ENCODE measurements at places on chromosomes 16 and 17.

DNA sequence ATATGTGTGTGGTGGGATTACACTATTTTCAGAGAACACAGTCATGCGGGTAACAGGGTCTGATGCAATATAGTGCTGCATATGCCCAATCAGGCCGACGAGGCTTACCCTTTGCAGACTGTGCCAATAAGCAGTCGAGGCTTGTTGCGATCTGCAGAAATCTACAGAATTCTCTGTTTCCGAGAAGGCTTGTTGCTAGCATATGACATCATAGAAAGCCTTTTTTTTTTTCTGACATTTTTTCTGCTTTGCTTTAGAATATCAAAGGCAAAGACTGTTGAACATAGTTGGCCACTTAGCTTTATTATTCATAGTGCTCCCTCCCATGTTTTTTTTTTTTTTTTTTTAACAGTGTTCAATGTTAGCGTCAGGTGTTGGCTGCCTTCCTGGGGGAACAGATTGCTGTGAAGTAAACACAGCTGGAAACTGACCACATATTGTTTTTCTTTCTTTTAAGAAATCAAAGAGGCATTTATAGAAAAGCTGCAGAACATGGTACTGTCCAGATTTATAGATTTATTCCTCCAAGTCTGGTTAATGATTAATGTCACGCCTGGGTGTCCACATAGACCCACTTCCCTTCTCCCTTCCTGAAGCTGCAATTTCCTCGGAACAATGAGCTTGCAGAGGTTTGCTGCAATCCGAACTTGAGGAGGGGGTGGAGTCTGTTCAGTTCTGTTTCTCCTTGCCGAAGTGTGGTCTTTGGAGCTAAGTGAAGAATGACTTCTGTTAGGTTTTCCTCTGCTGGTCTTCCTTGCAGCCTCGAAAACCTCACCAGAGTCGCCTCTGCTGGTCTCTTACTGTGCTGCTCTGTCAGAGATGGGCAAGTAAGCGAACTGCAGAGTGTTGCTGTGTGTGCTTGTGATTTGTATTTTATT is 87.3 kb downstream of the MAP2K6 start:
- no peak for DNase-seq

GRCh38 chr16:86203557-86204275 is 304.8 kb downstream of the IRF8 start:
- DNase-seq, result no peak

GRCh38 chr17:27519550-27519949 is 63.3 kb downstream of the KSR1 start:
- no peak for DNase-seq

- DNase-seq, result no peak
These were observed 80.9 kb downstream of the SPACA3 start for GRCh38 chr17:33072421-33073161.

DNA sequence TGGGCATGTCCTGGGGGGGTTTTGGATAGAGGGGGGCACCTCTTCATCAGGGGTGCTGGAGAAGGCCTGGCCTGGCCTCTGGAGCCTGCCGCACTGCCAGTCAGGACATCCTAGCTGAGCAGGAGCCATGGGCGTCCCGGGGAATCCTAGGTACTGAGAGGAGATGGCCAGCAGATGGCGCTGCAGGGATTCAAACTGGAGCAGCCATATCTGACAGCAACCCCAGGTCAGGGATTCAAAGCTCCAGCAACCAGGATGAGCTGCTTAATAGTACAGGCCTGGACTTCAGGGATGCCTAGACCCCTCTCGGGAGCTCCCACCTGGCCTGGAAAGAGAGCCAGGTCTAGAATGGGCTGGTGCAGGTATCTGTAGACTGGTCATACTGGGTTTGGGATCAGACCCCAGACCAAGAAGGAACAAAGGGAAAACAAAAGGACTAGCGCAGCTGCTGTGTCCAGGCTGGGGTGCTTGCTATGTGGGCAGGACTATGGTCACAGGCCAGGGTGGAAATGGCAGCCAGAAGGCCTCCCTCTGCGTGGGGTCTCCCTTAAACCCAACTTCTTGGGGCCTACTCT is 306.9 kb upstream of the RBFOX1 start:
- DNase-seq, result no peak

- no peak for DNase-seq
These were observed 8.5 kb downstream of the SSTR5 start for GRCh38 chr16:1080801-1081733.

DNA sequence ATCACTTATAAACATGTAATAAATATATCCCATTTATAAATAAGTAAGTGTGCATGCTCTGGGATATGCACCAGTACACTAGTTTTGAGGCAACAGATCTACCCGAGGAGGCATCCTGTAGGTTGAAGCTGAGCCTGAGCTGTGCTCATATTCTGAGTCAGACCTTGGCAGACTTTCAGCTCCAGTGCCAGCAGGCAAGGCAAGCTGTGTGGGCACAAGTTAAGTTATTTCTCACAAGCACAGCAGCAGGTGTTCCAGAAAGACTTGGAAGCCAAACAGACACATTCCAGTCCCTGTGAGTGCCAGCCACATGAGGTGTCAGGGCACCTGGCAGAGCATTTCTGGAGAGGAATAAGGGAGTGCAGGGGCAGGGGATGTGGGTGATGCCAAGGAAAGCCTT is 1.3 kb upstream of the CLEC19A start:
- no peak for DNase-seq

DNA sequence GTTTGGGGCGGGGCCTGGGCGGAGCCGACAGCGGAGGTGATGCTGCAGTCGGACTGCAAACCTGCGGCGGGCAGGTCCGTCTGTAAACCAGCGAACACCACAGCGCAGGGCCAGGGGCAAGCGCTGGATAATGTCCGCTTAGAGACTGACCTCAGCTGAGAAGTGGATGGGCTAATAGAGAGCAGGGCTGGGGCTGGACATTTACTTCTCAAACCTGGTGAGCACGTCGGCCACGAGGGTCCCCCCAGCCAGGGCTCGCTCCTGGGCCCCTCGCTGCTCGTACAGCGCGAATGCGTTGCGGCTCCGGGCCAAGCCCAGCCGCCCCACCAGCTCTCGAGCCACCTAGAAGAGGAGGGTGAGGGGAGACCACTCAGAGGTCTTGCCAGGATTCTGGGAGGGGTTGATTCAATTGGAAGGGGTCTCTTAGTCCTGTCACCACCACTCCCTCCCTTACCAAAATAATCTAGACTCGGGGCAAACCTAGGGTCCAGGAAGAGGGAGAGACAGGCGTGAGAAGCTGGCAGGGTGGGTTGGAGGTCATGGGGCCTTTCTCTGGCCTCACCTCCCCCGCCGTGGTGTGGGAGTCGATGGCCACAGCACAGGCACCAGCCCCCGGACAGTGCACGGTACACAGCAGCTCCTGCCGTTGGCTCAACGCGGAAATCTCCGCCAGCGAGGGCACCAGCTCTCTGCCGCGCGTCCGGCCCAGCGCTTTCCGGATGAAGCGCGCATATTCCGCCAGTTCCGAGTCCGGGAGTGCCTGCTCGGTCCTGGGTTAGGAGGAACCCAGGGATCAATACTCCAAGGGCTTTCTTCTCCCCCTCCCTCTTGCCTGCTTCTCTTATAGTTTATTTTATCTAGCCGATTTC is 5.8 kb downstream of the PLEKHH3 start:
- no peak for DNase-seq

DNA sequence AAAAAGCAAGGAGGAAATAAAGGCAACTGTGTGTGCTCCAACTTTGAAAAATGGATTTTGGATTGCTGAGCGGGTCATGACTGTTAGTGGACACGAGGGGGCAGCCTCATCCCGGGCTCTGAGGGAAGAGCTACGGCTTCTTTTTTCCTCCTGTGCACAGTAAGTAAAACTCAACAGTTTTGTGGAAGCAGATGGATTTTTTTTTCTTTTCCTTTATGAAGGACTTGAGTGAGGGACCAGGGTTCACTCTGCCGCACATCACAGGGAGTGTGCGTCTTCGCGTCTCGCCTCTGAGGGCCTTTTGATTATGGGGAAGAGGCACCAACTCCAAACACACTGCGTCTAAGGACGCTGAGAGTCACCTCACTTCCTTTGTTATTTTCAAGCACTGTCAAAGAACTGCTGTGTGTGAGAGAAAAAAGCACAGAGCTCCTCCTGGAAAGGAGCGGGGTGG is 80.3 kb upstream of the GOT2 start:
- no peak for DNase-seq

GRCh38 chr16:20880867-20881502 is 19.2 kb downstream of the DCUN1D3 start:
- no peak for DNase-seq

DNA sequence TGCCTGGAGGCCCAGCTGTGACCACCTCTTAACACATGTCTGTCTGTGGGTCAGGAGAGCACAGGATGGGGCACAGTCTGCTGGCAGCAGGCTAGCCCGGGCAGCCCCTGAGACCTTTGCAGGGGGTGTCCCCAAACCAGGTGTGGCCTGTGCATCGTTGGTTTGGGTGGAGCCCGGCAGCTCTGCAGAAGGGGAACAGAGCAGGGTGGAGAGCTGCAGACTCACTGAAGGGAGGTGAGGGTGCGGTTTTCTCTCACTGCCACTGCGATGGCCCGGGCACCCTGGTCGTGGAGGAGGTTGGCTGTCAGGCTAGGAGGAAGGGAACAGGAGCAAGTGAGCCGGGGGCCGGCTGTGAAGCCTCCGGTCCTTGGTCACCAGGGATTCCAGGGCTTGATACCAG is 28.8 kb downstream of the NLRC3 start:
- DNase-seq, result no peak

- no peak for DNase-seq
These were observed 207.5 kb downstream of the PRKCA start for GRCh38 chr17:66509926-66510325.

DNA sequence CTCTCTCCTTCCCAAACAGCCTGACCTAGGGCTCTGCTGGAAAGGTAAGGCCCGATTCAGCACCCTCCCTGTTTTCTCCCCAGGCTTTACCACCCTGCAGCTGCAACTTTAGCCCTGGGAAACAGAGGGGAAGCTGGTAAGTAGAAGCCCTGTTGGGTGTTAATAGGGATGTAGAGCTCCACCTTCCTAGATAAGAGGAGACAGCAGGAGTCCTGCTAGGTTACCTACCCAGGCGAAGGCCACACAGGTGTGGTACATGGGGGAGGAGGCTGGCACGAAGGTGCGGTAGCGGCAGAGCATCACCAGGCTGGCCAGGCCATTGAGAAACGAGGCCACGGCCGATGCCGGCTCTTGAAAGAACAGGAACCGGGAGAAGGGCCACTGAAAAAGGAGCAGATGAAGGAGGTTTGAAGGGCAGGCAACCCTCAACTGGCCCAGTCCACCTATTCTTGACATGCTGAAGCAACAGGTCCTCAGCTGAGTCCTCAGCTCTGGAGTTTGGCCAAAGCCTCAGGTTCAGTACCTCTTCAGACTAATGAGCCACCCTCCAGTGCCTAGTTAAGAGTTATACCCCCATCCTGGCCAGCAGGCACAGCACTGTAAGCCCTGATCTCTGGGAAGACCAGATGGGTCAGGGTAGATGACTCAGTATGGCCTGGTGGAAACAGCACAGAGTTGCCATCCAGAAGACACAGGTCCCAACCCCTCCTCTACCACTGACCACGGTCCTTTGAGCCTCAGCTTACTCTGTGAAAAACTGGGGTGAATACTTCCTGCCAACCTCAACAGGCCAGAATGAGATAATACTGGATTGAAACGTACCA is 3.3 kb downstream of the PGAP3 start:
- no peak for DNase-seq

DNA sequence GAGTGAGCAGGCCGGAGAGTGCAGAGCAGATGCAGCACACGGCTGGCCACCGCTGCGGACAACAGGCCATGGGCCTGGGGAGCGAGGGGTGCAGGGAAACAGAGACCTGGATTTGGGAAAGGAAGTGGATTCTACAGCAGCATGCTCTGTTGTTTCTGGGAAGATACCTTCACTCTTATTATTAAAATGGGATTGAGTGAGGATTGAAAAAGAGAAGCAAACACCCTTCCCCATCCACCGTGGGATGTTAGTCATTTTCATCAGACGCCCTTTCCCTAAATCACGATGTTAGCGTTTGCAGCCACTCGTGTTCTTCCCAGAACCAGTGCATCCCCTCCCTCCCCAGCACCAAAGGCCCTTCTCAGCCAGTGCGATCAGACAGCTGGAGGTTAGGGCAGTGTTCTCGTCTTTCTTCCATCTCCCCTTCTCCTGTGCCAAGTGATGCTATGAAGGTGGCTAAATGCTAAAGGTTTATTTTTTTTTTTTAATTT is 196.5 kb upstream of the CHMP6 start:
- DNase-seq, result no peak

GRCh38 chr17:14506364-14506763 is 205.5 kb downstream of the HS3ST3B1 start:
- DNase-seq, result no peak

- no peak for DNase-seq
These were observed 33.2 kb downstream of the VPS35L start for GRCh38 chr16:19588661-19589060.

All from activated CD8-positive, alpha-beta memory T cell treated with anti-CD3 and anti-CD28 coated beads for 1 hour (primary cell).